ENCODE measurements at places on chromosomes 7 and 10.

DNA sequence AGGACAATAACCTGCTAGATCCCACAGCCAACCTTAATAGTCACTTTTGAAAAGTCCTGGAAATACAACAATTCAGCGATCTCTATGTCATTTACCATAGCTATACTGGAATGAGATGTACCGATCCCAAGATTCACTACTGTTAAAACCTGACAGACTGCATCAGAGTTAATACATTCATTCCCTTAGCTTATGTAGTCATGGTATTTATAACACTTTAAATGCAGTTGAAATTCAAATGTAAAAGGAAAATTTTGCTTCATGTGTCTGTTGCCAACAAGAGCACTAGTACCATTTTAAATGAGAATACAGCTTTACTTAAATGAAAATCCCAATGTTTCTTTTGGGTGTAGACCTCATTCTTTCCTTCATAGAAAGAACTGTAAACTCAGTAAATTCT, 11.1 kb upstream of the GGCT start:
- DNase-seq: no peak

GRCh38 chr10:100713049-100713858, 32.1 kb upstream of the PAX2 start:
- DNase-seq: no peak

DNA sequence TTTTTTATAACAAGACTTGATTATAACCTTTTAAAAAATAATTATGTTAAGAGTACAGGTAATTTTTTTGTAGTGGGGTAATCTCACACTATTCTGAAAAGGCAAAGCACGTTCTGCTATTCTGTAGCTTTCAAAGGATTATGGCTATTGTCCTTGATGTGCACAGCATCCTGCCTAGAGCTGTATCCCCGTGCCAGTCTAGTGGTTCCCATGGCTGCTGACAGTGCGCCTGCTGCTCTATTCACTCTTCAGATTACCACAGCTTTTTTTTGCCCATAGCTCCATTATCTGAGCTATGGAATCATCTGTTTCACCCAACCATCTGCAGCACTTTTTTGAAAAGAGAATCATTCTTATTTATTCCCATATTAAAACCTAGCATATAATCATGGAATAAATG, 723.4 kb downstream of the PHTF2 start:
- no peak for DNase-seq

DNA sequence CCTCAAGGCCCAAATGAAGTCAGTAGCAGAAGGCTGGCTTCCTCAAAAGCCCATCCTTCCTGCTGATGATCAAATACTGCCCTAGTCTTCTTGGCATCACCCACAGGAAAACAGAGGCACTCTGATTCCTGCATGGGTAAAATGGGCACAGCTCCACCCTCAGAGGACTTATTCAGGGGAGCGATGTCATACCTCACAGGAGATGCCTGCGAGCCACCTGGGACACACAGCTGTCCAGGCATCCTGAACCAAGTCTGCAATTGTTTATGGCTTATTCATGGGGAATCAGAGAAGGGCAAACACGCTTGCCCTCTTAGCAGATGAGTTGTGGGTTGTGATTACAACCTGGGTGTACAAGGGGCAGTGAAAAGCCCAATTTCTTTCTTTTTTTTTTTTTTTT, 22.0 kb upstream of the LMTK2 start:
- DNase-seq: no peak

DNA sequence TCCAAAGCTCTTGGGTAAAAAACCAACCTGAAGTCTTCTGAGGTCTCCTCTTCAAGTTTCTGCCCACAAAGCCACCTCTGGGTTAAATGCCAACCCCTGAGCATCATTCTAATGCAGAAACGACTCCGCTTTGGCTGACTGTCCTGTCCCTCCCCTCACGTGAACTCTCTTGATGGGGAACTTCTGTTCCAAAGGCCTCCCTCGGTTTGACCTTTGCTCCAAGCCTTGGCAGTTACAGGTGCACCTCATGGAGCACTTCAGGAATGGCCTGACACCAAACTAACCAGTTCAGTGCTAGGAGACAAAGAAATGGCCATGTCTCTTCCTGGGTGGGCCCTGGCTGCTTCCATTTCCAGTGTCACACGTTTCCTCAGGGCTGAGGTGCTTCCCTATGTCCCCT, 20.0 kb downstream of the CAMK2G start:
- no peak for DNase-seq

- no peak for DNase-seq
Observed at GRCh38 chr10:117652228-117653169, 110.0 kb downstream of the EMX2 start.

DNA sequence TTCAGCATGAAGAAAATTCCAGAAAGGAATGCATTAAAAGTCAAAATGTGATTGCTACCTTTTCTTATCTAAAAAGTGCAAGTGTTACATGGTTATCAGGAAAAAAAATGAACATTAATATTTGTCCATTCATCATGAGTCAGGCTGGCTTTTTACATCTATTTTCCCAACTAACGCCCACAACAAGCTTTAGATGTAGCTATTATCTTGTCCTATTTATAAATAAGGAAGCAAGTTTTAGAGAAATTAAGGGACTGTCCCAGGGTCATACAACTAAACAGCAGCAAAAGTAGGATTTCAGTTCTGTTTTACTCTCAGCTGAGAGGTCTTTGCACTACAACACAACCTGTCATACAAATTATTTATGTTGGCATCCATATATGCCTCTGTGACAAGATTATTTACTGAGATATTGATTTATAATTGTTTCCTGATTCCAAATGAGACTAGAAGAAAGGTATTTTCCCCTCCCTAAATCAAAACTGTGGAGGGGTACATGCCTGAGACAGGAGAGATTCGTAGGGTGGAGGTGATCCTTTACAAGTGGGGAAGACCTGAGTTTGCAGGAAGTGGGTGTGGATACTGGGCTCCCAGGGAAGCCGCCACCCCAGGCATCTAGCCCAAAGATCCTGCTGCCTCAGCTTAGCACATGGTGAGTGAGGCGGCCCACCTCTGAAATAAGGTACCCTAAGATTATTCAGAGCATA, 57.2 kb upstream of the ARID5B start:
- no peak for DNase-seq

DNA sequence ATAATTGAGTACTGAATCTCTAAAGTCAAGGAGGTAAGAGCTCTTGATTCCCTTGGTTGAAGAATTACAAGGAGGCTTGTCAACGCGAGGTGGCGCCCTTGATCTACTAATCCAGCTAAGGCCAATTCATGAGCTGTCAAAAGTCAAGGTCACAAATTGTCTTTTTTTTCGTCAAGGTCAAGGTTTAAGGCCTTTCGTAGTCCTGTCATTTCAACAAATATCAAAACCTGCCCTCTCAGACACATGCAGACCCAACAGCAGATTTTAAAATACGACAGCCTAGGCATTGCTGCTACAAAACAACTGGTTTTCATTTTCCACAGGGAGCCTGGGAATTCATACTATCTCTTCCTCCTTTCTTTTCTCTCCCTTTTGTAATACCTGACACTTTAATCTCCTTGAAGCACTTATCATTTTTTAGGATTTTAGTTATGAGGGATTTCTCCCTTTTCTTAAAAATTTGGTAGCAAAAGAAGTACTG, 3.6 kb downstream of the HOXA13 start:
- DNase-seq: peak; percentile 59

GRCh38 chr10:11011984-11012383, 5.7 kb upstream of the CELF2 start:
- DNase-seq: no peak

- no peak for DNase-seq
Observed at GRCh38 chr7:111873326-111873646, 311.0 kb upstream of the IMMP2L start.

- no peak for DNase-seq
Observed at GRCh38 chr10:113033991-113034390, 83.9 kb downstream of the TCF7L2 start.

GRCh38 chr10:42149722-42150427, 488.5 kb downstream of the ZNF33B start:
- DNase-seq: no peak

DNA sequence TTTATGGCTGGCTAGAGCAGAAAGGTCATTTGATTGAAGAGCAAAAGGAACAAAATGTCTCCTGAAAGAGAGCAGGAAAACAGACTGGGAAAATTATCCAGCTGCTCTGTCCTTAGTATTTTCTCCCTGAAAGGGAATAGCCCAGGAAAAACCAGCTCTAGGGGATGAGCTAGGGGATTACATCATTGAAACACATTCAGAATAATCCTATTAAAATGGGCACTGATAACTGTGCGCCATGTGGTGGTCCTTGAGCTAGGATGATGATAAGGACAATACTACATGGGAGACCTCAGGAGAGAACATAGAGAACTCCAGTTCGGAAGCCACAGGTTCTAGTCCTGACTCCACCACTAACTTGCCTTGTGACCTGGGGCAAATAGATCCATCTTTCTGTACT, 873.8 kb downstream of the TYW1 start:
- no peak for DNase-seq

DNA sequence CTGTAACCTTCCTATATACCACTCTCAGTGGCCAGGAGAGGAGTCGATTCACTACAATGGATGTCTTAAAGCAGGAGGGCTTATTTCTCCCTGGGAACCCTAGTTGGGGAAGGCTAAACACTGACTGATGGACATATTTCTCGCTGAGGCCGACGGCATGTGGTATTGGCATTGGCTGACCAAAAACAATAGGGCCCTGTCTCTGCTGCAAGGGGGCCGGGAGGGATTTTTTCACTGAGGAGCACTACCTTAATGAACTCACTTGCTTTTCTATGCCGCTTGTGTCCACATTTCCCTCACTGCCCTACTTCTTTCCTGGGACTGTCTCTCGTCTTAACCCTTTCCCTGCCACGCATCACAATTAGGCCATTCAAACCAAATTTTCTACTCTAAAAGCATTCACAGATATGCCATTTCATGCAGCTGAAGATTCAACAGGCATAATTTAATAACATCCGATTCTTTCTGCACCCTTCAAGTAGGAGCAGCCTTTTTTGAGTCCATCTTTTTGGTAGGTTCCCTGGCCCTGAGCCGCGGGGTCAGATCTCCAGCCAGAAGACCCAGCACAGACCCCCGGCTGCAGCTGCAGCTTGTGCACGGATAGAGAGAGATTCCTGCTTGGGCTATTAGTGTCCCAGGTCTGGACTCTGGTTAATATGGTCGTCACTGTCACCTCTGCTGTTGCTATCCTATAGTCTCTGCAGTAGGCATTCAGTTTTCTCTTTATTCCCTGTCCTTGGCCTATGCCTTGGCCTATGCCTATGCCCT, 118.7 kb downstream of the HIPK2 start:
- DNase-seq: no peak

DNA sequence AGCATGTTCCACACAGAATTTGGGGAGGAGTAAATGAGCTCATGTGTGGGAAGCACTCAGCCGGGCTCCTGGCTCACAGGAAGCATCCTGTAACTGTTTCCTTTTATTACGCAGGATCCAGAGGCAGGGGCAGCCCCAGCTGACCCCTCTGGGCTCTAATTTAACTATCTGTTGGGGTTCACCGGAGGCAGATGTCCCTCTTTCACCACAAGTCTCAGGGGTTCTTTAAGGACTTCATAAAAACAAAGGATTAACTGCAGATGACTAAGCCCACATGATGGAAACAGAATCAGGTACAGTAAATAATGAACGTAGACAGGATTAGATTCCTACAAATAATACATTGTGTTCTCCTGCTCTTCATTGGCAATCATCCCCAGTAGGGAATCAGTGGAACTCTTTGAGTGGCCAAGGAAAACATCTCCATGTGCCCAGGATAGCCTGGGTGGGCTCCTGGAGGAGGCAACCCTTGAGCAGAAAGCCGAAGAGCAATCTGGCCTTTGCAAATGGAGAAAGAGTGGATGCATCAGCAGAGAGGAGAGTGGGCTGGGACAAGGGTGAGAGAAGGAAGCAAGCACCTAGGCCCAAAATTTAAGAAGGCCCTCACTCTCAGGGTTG, 24.6 kb downstream of the TBXAS1 start:
- DNase-seq: peak; percentile 96

DNA sequence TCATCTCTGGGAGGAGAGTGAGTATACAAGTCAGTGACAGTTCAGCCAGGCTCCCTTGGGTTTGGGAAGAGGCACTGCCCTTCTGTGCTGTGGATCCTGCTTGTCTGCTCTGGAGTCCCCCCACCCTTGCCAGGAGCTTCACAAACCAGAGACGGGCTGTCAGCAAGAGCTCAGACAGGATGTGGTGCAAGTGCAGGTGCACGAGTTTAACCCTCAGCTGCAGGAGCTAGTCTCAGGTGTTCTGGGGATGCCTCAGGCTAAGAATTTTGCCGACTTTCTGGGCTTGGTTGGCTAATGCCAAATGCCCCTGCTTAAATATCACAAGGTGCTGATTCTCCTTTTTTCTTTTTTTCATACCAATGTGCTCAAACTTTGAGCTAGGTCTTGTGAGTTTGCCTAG, 22.3 kb downstream of the ZNF783 start:
- DNase-seq: no peak

Data from fibroblast of gingiva (primary cell).